ENCODE measurements at places on chromosomes 1 and 21.

- no peak for DNase-seq
Observed at GRCh38 chr1:243841507-243841906, 8.5 kb downstream of the AKT3 start.

- no peak for DNase-seq
Observed at GRCh38 chr1:9371391-9371935, 78.8 kb downstream of the SPSB1 start.

GRCh38 chr1:37537378-37537777, 16.7 kb downstream of the SNIP1 start:
- DNase-seq = no peak

GRCh38 chr1:35505911-35506798, 51.0 kb downstream of the KIAA0319L start:
- peak; percentile 51 for DNase-seq

DNA sequence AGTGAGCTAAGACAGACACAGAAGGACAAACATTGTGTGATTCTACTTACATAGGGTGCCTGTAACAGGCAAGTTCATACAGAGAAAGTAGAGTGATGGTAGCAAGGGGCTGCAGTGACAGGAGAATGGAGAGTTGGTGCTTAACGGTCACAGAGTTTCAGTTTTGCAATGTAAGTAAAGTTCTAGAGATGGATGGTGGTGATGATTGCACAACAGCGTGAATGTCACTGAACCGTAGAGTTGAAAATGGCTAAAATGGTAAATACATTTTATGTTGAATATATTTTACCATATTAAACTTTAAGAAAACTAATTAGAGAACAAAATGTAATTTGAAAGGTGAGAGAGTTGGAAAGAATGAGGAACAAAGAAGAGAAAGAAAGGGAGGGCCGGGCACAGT, 8.7 kb downstream of the CFAP107 start:
- DNase-seq = no peak

GRCh38 chr21:31564439-31564838, 95.1 kb upstream of the SOD1 start:
- no peak for DNase-seq

GRCh38 chr1:89953131-89953626, 41.7 kb upstream of the ZNF326 start:
- DNase-seq = peak; percentile 31

DNA sequence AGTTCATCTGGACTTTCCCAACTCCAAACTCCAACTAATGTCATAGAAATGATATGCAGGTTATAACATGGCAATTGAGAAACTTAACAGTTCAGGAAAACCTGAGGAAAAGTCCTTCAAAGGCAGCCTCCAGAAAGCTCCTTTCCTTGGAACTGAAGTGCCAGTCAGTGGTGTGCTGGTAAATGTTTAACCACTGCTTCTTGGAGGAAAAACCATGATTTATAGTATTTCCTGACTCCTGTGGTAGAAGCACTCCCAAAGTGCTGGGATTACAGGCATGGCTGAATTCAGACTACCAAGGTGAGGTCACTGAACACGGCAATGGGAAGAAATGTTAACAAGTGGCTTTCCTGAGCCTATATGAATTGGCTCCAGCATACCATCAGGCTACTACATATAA, 26.7 kb upstream of the ZNHIT6 start:
- DNase-seq = no peak

- DNase-seq = no peak
Observed at GRCh38 chr1:31750858-31751510, 13.2 kb downstream of the ADGRB2 start.

Measured in activated T-cell treated with anti-CD3 and anti-CD28 coated beads, Interleukin-2, amount 50 U/mL, for 1 hour (primary cell).